Naive B cell (primary cell): ENCODE measurements at places on chromosomes 7 and 10. TPM values are rescaled to one million over a fixed set of nuclear protein-coding genes. Genes with fewer than 3 reads are reported as not detected.

DNA sequence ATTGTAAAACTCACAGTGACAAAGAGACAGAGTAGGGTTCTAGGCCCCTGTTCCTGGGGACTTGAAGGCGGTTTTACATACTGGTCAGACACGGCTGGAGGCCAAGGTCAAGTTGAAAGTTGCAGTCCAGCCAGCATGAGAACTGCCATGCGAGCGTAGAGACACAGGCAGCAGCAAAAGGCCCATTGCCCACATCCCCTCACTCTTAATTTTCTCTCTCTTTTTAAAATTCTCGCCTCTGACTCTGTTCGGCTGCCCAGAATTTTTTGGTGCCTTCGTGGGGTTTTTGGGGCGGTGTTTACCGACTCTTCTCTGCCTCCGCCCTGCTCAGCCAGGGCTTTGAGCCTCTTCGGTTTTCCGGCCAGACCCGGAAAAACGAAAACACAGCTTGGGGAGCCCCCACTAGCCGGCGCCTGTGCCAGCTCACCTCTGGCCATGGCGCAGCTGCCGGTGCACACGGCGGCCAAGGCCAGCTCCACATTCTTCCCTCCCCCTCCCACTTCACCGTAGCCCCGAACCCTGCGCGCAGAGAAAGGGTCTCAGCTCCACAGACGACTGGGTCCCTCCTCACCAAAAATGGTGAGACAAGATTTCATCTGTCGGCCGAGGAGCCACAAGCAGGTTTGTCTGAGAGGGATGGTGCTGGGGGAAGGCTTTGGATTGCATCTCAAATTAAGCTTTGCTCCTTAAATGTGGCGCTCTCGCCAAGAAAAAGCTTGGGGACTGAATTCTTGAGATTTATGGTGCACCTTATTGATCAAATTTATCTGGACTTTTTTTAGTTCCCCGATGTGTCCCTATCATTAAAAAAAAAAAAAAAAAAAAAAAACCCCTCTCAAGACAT is 2.3 kb upstream of the HOXA13 start:
- H3K4me1 ChIP-seq: peaks cover 35% of the 10 kb centered on the region
- peak overlapping the region; percentile 82 for H3K4me3 ChIP-seq
- DNase-seq: no peak
- peaks cover 96% of the 10 kb centered on the region for H3K27me3 ChIP-seq
- peaks cover 9% of the 10 kb centered on the region for H3K36me3 ChIP-seq

The ECHDC3 gene
- polyA plus RNA-seq: 1.9 TPM

- H3K27me3 ChIP-seq: no peaks in the 10 kb centered on the region
- H3K4me1 ChIP-seq: peaks cover 8% of the 10 kb centered on the region
- no peak overlapping the region for H3K27ac ChIP-seq
- DNase-seq: no peak
- no peaks in the 10 kb centered on the region for H3K36me3 ChIP-seq
- no peak overlapping the region for H3K4me3 ChIP-seq
Measured at GRCh38 chr10:61399406-61399805, 53.8 kb downstream of the TMEM26 start.

DNA sequence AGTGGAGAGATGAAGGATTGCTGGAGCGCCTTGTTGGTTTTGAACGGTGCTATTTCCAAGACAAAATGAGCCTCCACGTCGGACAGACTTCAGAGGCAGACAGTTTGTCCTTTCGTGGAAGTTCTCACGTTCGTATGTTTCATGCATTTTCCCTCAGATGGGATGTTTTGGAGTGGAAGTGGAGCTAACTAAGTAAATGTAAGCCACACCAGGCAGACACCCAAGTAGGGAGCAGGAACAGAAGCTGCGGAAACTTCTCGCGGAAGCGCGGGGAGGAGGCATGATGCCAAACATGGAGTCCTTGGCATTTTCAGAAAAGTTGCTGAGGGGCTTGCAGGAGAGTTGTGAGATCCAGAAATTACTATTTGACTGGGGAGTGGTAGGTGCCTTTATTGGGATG is 145.6 kb upstream of the PRR15 start:
- no peak overlapping the region for H3K27ac ChIP-seq
- H3K36me3 ChIP-seq: no peaks in the 10 kb centered on the region
- H3K4me3 ChIP-seq: no peak overlapping the region

DNA sequence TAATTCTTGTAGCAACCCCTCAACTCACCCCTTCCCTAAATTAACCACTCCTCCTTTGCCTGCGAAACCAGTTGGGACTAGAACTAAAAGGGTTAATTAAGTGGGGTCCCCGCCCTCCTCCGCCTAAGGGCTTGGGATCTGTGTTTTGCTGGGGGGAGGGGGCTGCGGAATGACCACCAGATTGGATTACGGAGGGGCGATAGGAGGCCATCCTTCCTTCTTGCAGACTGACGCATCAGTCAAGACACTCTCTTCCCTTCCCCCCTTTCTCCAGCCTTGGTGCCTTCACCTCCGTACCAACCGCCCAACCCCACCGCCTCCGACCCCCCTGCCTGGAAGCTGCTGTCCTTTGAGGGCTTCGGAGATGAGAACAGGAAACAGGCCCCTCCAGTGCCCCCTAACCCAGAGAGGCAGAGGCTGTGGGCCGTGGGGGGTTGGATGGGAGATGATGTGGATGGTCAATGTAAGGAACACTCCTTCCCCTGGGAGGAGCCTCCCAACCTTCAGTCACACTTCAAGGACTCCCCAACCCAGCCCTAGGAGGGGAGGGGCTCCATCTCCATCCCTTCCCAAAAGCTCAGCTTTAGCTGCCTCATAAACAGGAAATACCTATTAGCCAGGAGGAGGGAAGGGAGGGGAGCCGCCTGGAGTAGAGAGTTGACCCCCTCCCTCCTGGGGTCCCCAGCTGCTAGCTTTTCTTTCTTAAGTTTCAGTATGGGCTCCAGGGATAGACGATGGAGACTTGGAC is 997 bp upstream of the LDB1 start:
- no peaks in the 10 kb centered on the region for H3K36me3 ChIP-seq
- peak overlapping the region; percentile 97 for H3K27ac ChIP-seq
- no peak for DNase-seq
- peak overlapping the region; percentile 93 for H3K4me3 ChIP-seq

DNA sequence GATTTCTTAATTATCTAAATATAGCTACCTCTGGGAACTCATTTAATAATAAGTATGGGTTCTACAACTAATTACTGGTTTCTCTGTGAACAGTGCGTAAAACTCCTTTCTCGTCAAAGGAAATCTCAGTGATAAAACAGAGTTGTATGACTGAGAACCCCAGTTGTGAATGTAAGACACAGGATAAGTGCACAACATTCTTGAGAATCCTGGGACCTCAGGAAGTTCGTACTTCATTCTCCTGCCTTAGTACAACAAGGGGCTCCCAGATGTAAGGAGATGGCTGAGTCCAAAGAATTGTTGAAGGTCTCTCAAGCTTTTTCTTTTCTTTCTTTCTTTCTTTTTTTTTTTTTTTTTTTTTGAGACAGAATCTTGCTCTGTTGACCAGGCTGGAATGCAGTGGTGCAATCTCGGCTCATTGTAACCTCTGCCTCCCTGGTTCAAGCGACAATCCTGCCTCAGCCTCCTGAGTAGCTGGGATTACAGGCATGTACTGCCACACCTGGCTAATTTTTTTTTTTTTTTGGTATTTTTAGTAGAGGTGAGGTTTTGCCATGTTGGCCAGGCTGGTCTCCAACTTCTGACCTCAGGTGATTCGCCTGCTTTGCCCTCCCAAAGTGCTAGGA is 12.5 kb downstream of the DENND10 start:
- H3K27ac ChIP-seq: no peak overlapping the region
- H3K4me1 ChIP-seq: no peaks in the 10 kb centered on the region
- no peak overlapping the region for H3K4me3 ChIP-seq
- H3K27me3 ChIP-seq: no peaks in the 10 kb centered on the region
- peaks cover 10% of the 10 kb centered on the region for H3K36me3 ChIP-seq
- no peak for DNase-seq

The GRM3 gene
- polyA plus RNA-seq: 0.05 TPM

DNA sequence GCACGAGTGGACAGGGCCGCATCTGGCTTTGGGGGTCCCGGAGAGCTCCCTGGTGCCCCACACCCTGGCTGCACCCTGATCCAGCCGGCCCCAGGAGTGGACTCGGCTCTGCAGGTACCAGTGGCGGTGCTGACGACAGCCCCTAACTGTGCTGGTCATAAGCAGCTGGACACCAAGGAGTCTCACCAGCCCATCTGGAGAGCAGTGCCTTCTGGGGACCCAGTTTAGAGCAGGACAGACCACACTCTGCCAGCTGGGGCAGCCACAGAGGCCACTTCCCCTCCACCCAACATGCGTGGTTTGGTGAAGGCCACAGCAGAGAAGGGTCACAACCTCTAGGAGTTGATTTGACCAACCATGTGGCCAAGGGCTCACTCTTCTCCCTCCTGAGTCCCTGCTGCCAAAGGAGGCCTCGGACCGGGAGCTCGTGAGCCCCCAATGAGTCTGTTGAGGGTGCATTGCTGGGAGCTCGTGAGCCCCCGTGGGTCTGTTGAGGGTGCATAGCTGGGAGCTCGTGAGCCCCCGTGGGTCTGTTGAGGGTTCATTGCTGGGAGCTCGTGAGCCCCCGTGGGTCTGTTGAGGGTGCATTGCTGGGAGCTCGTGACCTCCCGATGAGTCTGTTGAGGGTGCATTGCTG is 16.0 kb upstream of the INPP5A start:
- peaks cover 3% of the 10 kb centered on the region for H3K27me3 ChIP-seq
- H3K4me3 ChIP-seq: no peak overlapping the region
- DNase-seq: no peak
- H3K27ac ChIP-seq: no peak overlapping the region
- no peaks in the 10 kb centered on the region for H3K36me3 ChIP-seq
